ENCODE measurements at places on chromosomes 12 and 14.

DNA sequence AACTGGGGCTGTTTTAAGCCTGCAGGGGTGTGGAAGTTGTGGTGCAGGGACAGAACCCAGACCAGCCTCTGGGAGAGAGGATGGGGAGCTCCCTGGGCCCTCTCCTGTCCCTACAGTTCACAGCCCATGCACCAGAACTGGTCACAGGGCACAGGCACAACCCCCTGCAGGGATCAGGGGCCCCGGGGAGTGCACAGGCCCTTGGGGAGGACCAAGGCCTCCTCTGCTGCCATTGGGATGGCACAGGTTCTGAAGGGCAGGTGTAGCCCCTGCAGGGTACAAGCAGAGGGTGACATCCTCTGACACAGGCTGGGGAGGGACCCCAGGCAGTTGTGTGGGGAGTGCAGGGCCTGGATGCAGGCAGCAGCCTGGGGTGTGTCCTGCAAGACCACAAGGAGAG, 66.4 kb upstream of the SFSWAP start:
- DNase-seq: no peak

GRCh38 chr12:81350309-81350708, 272.4 kb downstream of the ACSS3 start:
- no peak for DNase-seq

GRCh38 chr12:55724226-55724939, 4.2 kb downstream of the RDH5 start:
- peak; percentile 80 for DNase-seq

DNA sequence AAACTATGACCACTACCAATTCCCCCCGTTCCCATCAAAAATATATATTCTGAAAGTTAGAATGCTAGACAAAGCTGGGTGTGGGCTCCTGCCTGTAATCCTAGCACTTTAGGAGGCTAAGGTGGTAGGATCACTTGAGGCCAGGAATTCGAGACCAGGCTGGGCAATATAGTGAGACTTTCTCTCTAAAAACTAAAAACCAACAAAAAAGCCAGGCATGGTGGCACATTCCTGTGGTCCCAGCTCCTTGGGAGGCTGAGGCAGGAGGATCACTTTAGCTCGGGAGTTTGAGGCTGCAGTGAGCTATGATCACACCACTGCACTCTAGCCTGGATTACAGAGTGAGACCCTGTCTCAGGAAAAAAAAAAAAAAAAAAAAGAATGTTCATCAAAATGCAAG, 48.8 kb upstream of the COL2A1 start:
- no peak for DNase-seq

DNA sequence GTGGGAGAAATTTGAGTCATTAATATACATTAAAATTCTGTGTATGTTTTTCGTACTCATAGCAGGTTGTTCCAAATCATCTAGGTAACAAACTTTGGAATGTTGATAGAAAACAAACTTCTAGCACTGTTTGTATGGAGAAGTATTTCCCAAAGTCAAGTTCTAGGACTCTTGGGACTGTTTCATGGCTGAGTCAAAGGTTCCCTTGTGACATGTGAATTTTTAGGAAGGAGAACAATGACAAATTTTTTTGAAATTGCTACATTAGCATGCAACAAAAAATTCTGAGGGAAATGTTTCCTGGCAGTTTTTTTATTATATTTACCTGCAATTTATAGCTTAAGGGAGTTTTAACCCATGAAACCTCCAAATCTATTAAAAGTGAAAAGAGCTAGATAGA, 73.8 kb downstream of the RASSF8 start:
- DNase-seq: no peak

GRCh38 chr12:87280356-87280755, 748.8 kb downstream of the C12orf50 start:
- DNase-seq: peak; percentile 8

DNA sequence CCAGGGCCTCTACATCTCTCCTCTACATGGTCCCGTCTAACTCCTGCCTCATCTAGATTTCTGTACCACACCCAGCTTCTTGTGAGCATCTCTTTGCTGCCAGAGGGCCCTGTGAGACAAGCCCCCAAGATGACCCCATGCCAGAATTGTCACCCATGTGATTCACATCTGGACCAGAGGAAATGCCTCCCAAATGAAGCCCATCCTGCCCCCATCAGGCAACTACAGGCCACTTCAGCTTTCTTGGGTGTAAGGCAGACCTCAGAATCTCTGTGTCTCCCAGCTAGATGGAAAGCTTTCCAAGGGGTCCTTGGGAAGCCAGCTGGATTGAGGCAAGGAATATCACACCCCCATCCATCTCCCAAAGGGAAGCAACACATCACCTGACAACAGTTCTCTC, 9.3 kb upstream of the OAS3 start:
- no peak for DNase-seq

DNA sequence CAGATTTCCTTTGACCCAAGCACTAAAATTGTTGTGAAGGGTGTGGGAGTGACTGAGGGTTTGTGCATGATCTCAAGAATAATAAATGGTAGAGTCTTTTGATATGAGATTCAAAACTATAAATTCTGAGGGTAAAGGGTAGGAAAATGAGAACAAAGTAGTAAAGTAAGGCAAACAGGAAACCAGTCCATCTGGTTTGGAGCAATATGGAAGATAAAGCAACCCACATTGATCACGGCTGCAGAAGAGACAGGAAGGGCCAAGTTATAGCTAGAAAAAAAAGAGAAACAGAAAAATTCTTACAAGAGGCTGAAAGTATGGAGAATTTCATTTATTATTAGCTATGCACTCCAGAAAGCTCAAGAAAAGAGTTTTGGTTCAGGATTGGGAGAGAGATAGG, 4.6 kb upstream of the SLCO1B3 start:
- peak; percentile 78 for DNase-seq

GRCh38 chr12:132561427-132562156, 48.8 kb downstream of the LRCOL1 start:
- peak; percentile 42 for DNase-seq
